Activated naive CD4-positive, alpha-beta T cell treated with anti-CD3 and anti-CD28 coated beads, Interleukin-2, amount 10 ng/mL, durations not matched to agents 7 days and 5 days (primary cell): ENCODE measurements at places on chromosomes 5 and 9.
A peak's percentile ranks its signal among the peaks of the same experiment; 100 is the strongest.

DNA sequence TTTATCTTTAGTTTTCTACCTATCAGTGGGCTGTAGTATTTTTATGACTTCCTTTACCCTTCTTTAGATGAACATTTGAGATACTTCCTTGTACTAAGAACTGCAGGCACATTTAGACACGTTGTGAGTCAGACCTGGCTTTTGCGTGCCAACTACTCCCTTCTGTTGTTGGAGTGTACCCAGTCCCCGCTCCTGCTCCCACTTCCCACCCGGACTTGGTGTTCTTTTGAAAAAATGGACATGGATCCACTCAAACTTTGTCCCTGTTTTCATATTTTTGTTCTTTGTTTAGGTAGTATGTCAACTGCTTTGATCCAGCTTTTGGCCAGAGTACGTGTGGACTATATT is 60.7 kb downstream of the PARP8 start:
- no peak for DNase-seq

GRCh38 chr5:144433893-144434292 is 263.2 kb downstream of the KCTD16 start:
- no peak for DNase-seq

- DNase-seq: no peak
These were observed 8.9 kb upstream of the POU4F3 start for GRCh38 chr5:146329697-146330096.

GRCh38 chr9:132268725-132269352 is 85.9 kb downstream of the SETX start:
- peak; percentile 83 for DNase-seq

DNA sequence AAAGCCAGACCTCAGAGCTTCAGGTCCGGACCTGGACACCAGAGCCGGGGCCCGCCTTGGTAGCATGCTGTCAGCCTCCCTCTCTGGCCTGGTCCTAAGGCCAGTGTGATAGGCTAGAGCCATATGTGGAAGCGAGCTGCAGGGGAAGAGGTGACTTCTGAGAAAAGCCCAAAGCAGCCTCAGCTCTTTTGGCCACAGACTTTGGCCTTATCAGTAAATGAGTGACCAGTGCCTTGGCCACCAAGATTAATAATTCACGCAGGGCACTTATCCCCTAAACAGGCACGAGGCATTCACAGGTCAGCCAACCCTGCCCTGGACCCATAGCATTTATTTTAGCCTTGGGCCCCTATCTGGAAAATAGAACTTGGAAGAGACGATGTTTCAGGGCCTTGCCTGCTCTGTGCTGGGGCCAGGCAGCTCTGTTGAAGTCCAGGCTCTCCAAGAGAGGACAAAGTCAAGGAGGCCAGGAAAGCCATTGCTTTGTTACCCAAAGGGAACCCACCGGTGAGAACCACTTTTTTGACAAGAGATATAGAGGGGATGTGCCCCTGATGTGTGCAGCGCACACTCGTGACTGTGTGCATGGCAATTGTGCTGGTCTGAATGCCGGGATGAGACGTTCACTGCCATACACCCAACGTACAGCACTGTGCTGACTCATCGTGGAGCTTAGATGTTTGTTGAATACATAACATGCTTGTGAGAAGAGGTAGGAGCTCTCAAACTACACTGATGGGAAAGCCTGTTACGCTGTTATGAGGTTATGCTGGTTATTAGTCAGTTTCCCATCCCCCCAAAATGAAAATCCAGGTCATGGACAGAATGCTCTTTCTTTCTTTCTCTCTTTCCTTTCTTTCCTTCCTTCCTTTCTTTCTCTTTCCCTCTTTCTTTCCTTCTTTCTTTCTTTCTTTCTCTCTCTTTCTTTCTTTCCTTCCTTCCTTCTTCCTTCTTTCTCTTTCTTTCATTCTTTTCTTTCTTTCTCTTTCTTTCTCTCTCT is 5.0 kb upstream of the SLC34A1 start:
- DNase-seq: no peak

GRCh38 chr5:1731091-1731639 is 68.5 kb downstream of the MRPL36 start:
- DNase-seq: no peak

DNA sequence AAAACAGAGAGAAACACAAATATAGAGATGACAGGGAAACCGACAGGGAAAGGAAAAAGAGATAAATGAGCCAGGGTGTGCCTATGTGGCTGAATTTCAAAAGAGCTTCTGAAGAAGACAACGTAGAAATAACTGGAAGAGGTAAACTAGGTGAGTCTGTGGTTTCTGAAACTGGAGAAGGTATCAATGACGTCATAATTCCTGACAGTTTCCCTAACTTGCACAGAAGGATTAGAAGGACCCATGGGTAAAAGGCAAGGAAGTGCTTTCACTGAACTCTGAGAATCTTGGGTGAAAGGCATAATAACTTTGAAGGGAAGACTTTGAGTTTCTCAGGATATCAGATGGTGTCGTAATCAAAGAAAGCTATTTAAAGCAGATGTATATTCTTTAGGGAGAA is 790.8 kb upstream of the NUDT12 start:
- no peak for DNase-seq

GRCh38 chr9:127128341-127129072 is 6.1 kb upstream of the ANGPTL2 start:
- DNase-seq: no peak

GRCh38 chr5:8752595-8752994 is 793.3 kb downstream of the SEMA5A start:
- DNase-seq: no peak

- no peak for DNase-seq
These were observed 1.2 kb upstream of the BTF3 start for GRCh38 chr5:73496984-73497457.

DNA sequence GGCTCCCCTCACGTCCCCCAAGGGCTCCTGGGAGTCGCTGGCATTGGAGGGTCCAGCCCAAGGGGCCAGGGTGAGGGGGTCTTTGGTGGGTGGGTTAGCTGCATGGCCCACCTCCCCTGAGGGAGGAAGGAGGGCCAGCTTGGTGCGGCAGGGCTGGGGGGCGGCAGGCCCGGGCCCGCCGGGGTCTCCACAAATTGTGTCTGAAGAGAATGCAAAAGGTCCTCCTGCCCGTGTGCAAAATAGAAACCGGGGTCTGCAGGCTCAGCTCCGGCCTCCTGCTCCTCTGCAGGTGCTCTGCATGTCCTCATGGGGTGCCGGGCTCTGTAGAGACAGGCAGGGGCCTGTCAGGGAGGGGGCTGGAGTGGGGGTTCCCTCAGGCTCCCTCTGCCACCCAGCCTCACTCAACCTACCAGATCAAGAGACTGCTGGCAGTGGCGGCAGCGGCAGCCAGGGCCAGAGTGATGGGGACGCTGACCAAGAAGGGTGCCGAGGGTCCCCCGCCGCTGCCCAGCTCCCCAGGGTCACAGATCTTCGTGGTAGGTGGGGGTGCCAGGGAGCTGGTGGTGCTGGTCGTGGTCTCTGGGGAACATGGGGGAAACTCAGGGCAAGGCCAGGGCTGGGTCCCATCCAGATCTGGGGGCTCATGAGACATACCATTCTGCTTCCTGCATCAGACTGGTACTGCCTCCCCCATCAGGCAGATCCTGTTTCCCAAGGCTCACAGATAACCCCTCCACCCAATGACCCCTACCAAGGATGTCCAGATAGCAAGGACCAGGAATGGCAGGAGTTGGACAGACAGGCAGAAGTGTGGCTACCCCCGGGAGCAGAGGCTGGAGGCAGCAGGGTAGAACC is 29.2 kb upstream of the ENHO start:
- DNase-seq: no peak

DNA sequence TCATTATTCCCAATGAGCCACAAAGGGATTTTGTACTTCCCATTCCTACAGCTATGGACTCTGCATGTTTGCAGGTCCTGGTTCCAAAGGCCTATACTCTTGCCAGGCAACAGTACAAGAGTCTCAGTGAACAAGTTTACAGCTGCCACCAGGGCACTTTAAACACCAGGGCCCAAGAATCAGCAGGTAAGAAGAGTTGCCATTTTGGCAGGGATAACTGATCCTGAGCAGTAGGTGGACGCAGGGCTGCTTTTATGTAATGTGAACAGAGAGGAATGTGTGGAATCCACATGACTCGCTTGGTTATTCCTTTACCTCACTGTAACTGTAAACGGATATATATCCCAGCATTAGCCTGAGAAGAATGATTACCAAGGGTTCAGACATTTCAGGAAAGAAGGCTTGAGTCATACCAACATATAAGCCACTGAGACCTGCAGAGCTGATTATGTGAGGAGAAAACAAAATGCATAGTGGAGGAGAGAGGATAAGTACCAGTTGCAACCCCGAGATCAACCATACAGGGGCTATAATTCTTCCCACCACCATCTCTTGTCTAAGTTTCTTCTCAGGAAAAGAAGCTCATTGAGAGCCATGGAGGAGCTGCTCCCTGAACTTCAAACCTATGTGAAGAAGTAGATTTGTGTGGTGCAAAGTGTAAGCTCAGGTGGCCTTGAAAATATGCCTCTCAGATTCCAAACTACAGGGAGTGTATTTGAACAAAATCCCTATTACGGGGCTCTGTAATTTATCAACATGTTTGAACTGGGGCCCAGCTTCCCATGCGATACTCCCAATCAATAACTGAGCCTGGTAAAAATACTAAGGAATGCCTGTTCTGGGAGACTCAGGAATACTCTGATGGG is 24.6 kb downstream of the RAPGEF6 start:
- no peak for DNase-seq

DNA sequence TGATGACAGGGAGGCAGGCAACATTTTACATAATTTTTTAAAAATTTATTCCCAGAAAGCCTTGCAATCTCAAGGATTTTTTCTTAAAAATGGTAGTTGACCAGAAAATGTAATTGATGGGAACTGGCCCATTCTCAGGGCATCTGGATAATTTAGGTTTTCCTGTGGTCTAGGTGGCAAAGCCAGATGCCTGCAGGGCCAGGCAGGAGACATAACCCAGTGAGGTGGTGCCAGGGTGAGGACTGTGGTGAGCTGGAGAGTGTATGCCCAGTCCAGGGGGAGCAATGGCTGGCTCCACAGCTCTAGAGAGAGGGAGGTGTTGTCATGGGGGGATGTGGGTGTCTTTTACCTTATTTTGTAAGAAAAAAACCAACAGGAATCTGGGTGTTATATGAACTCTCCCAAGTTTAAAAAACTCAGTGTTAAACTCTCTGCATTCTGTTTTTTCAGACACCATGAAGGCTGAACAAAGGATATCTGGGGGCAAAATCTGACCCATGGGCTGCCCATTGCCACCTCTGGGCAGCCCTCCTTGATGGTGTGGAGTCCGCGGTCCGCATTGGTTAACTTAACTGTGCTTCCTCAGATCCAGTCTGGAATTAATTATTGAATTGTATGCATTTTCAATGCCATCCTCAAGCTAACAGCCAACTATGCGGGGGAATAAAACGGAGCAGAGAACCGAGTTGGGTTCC is 43.9 kb downstream of the BOD1 start:
- no peak for DNase-seq

DNA sequence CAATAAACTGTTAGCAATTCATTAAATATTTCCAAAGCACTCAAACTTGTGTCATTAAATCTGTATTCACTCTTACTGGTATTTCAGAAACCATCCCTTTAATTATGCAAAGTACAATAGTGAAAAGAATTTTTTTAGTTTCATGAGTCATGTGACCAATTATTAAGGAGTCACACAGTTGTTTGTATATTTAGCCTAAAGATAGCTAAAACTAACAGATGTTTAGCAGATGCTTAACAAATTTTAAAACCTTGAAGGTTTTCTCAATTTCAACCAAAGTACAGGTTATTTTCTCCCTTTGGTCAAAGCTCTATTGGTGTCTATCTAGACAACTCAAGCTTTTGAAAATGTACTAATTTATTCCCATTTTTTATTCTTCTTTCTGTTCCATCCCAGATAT is 44.1 kb downstream of the PJA2 start:
- DNase-seq: no peak

GRCh38 chr9:6414247-6414641 is 1.2 kb downstream of the UHRF2 start:
- DNase-seq: no peak

DNA sequence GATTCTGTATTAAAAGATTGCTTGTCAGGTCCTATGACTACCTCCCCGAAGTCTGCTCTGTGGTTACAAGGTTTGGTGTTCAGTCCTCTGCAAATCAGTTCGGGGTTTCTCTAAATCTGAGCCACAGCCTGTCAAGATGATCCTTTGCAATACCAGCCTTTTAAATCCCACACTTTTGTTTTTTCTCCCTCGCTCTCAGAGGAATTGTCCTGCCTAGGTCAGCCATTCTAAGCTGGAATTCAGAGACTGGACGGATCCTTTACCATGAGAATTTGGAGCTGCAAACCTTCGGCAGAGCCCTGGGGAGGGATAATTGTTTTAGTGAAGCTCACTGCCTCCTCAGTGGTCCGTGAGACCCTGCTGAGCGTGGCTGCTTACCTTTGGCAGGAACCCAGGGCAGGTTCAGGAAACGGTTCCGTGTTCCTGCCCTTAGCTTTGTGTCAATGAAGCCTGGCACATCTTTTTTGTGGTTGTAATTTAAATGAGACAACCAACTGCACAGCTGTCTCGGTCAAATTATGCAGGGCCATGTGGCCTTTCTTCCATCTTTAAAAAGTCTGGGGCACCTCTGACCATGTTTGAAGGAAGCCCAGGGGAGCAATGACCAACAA is 47.2 kb downstream of the EBF1 start:
- no peak for DNase-seq

GRCh38 chr5:158224253-158224652 is 365.3 kb upstream of the CLINT1 start:
- DNase-seq: no peak
